ENCODE measurements at places on chromosomes 3 and 15. TPM values are rescaled to one million over a fixed set of nuclear protein-coding genes. Genes with fewer than 3 reads are reported as not detected.
A peak's percentile ranks its signal among the peaks of the same experiment; 100 is the strongest.

P2RY12 gene
- not detected for polyA plus RNA-seq

RBPMS2 gene
- 1.3 TPM for polyA plus RNA-seq

DNA sequence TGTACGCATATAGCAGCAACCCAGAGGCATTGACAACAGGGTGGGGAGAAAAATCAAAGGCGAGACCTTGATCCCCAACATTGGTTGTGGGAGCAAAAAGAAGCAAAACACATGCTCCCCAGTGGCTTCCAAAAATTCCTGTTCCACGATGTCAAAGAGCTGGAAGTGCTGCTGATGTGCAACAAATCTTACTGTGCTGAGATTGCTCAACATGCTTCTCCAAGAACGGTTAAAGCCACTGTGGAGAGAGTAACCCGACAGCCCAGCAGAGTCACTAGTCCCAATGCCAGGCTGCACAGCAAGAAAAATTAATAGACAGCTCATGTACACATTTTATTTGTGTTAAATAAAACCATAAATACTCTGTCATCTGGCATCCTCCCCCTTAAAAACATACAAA, 179.9 kb upstream of the PFN2 start:
- no peak for DNase-seq

DNA sequence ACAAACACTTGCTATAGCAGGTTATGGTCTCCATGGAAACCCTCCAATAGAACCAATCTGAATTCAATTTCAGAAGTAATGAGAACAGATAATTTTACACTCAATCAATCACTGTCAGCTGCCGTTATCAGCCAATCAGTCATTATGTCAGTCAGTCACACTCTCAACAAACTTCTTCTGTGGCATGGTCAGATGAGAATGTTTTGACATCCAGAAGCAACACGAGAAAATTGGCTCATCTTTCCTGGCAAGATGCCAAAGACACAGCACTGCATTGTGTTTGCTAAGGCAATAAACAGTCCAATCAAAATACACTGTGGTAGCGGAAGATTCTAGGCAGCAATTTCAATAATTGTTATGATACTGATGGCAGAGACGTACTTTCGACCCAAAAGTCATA, 190.7 kb downstream of the RORA start:
- no peak for DNase-seq

CLDN11 gene
- 445 TPM for polyA plus RNA-seq

FBLN2 gene
- 23.9 TPM for polyA plus RNA-seq

CALML4 gene
- 1.6 TPM for polyA plus RNA-seq

DNA sequence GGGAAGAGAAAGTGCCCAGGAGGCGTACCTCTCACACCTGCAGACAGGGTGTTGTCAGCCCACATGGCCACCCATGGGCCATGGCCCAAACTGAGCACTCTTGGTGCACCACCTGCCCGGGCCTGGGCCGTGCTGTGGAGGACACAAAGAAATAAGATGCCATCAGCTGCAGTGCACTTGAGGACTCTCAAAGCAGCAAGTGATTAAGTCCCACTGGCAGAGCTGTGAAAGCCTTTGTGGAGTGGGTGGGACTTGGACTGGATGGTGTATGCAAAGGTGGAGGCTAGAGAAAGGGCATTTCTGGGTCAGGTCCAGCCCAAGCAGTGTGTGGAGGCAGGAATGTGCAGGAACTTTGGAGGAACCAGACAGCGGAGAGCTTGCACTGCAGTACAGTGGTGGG, 122.3 kb downstream of the MEGF11 start:
- DNase-seq: no peak

GRCh38 chr3:41960826-41961750, 815 bp downstream of the ULK4 start:
- DNase-seq: peak; percentile 8

DNA sequence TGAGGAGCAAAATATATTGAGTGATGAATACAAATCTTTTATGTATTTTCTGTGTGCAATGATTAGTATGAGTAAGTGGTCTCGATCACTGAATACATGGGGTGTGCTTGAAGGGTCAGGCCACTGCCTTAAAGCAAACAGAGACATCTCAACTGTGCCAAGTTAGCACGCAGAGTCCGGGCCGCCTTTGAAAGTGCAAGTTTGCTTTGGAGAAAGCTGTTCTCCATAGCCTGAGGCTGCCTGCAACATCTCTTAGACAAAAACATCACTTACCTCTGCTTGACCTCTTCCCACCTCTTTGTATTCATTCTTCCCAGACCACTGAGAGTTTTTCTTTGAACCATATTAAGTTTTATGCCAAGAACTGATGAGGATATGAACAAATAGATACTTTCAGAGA, 267.0 kb downstream of the ZBTB20 start:
- no peak for DNase-seq

DNA sequence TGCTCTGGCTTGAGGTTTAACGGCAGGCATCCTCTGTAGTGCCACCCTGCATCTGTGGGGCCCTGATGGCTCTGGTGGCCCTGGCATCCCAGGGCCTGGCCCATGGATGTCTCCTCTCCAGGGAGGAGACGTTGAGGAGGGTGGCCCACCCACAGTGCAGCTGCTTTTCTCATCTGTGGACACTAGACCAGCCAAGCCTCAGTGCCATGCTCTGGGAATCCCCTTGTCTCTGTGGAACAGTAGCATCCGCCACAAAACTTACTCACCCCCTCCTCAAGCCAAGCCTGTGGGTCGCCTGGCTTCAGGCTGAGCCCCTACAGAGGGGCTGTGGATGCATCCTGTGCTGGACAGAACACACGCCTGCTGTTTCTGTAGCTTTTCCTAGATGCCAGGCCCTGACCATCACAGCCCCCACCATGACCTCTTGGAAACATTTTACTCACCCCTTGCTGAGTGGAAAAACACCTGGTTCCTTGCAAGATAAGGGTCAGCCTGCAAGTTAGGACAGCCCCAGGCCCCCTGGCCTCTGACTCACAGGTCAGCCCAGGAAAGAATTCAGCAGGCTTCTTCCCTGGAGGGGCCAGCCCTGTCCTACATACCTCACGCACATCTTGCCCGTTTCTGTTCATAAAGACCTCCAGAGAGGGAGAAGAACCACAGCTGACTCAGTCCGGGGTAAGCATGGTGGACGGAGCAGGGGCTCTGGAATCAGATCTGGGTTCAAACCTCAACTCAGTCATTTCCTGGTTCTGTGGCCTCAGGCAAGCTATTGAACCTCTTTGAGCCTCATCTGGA, 19.0 kb downstream of the PAK6 start:
- no peak for DNase-seq

DNA sequence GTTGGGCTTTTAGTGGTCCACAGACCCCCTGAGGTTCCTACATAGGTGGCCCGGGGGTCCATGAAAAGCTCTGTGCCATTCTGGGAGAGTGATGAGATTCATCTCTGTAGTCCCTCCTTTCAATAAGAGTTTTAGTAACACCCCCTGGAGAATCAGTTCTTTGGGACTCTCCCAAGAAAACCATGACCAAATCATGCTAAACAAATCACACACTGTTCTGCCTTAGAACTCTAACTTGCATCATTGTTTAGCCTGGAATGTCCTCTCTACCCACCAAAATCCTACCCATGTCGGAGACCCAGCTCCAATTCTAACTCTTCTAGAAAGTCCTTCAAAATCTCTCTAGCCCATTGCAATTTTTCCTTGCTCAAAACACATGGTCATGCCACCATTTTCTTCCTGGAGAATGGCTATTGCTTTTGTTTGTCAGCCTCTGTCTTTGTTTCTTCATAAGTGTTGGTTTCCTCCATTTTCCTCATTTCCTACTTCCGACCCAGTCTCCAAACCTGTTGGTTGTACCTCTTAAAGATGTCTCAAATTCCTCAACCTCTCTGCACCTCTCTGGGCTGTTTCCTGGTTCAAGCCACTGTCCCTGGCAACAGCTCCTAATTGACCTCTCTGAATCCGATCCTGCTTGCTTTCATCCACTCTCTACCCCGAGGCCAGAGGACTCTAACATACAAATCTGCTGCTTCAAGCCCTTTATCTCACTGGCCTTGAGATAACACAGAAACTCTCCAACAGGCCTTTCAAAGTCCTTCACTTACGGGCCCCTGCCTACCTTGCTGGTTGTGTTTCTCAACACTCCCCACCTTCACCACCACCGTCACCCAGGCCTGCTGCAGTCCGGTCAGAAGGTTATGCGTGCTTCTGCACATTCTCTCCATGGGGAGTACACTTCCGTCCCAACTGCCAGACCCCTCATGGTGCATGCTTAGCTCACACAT, 23.7 kb downstream of the CYP19A1 start:
- no peak for DNase-seq

- no peak for DNase-seq
Measured at GRCh38 chr15:87734571-87735373, 521.8 kb downstream of the NTRK3 start.

- no peak for DNase-seq
Measured at GRCh38 chr3:192929755-192930547, 12.3 kb upstream of the MB21D2 start.

GRCh38 chr3:166484470-166484869, 647.2 kb upstream of the BCHE start:
- DNase-seq: no peak

CORO2B gene
- polyA plus RNA-seq: 16.1 TPM

ADGRG7 gene
- polyA plus RNA-seq: not detected

SH3GL3 gene
- polyA plus RNA-seq: not detected
